LHCN-M2 (cell line): ENCODE measurements at places on chromosomes 6 and 20. TPM values are rescaled to one million over a fixed set of nuclear protein-coding genes. Genes with fewer than 3 reads are reported as not detected.

- DNase-seq, result no peak
These were observed 11.7 kb downstream of the SNTA1 start for GRCh38 chr20:33431797-33432381.

DNA sequence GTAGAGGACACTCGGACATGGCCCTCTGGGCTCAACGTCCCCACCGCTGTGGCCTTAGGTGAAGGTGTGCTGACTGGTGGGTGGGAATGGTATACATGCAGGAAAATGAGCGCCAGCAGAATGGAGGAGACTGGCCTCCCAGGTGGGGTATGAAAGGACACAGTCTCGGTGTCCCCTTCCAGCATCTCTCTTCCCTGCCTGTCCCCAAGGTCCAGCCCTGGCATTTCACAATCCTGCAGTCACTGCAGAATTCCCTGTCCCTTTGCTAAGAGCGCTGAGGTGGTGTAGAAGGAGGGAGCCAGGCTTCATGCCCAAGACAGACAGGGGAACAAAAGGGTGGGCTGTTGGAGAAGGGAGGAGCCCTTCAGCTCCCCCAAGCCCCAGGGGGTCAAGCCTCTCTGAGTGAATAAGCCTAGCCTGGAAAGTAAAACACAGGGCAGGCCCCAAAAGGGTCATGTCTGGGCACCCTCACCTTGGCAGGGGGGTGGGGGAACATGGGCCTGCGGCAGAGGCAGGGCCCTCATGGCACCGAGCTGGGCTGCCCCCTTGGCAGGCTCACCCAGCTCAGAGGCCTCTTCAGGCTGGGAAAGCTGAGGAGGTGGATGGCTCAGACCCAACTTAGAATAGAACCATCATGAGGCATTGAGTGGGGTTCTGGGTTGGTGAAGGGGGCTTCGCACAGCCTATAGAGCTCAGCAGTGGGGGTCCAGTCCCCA lies 23.9 kb downstream of the TFEB start:
- DNase-seq, result no peak

GRCh38 chr6:163984124-163984936 lies 569.8 kb downstream of the QKI start:
- DNase-seq, result no peak

DNA sequence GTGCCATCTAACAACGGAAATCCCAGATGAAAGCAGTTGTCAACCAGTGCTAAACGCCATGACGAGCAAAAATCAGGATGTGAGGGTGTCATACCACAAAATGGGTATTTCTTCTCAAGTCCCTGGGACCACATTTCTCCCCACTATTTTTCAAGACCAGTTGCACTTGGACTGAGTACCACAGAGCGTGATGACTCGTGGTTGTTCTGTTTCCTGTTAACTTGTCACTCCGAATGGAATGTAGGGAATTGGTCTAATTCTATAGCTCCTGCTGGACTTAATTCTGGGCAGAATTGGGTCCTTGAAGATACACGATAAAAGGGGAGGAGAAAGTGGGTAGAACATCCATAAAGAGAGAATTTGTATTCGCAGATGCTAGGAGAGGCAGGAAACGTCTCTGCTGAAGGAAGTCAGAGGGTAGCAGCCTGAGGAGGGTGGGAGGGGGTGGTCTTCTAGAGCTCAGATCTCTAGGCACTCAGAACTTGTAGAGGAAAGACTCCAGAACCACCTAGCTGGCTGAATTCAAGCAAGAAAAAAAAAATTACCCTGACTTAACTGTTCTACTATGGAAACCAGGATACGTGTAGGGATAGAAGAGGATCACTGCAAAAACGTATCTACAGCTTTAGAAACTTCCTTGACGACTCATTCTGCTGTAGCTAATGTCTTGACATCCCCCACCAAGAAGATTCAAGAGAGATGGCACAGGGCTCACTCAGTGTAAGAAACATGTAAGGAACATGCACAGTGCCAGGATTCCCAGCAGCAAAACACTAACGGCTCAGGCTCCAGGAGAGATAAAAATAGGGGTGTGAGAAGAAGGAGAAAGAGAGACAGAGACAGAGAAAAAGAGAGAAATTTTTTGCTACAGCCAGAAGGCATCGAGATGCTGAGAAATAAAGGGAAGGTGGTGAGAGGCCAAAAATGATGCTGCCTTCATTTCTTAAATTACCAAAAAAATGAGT lies 494.7 kb downstream of the CD83 start:
- DNase-seq, result peak; percentile 54

- DNase-seq, result no peak
These were observed 155.4 kb upstream of the PLCB4 start for GRCh38 chr20:8913456-8913855.

DNA sequence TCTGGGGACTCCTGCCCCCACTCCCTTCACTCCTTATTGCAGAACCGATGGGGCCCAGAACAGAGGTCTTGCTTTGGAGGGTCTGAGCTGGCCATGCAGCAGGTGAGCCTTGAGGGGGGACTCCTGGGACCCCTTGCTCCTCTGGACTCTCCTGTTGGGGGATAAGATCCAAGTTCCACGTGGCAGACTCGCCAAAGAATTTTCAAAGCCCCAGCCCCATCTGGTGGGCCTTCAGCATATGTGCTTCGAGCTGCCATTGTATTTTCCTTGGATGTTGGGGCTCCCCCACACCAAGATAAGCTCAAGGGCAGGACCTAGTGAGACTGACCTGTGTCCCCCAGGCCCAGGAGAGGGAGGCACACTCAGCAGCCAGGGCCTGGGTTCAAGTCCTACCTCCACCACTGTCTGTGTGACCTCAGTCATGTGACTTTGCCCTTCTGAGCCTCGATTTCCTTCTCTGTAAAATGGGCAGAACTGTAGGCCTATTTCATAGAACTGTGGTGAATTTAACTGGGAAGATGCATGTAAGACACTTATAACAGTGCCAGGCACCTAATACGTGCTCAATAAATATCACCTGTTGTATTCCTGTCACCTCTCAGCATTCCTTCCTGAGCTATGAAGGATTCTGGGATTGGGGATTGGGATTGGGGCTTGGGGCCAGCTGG lies 115.5 kb downstream of the VEGFA start:
- no peak for DNase-seq

GRCh38 chr20:60561052-60561451 lies 602.8 kb downstream of the CDH26 start:
- DNase-seq, result no peak

Gene MYBL2
- total RNA-seq, result 18.6 and 22.2 TPM in 2 replicates

Gene CRISP3
- total RNA-seq, result not detected in 2 replicates

Gene CRISP2
- total RNA-seq, result not detected in 2 replicates

Gene RSPH9
- total RNA-seq, result not detected in 2 replicates
